GM23338 (cell line): ENCODE measurements at places on chromosomes 11 and 22.

DNA sequence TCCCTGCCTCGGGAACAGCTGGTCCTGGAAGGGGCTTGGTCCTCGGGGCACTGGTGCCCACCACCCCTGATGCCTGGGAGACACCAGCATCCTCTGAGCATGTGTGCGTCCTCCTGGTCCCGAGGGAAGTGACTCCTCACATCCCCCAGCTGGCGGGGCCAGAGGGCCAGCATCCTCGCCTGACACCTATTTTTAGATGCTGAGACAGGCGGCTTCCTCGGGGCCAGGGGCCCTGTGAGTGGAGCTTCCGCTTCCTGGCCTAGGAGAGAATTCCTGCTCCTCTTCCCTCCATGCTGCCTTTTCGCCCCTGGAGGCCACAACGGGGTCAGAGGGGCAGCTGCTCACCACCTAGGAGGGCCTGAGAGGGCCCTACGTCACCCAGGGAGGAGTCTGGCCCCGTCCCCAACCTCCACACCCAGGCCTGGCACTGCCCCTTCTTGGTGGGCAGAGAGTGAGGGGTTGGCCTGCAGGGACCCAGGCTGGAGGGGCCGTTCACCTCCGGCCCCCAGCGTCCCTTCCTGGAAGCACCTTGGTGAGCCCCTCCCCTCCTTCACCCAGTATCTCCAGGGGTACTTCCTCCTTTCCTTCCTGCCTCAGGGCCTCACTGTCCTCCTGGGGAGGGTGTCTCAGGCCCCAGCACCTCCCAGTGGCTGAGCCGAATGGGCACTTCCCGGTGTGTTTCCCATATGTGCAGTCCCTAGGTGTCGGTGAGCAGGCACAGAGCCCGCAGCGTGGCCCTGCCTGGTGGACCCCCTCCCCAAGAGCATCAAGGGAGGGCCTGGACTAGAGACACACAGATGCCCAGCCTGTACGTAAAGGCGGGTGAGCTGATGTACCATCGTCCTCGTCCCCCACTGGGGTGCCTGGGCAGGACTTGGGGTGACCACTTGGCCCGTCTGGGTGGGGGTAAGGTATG, 6.1 kb downstream of the CD81 start:
- peak; percentile 56 for DNase-seq

DNA sequence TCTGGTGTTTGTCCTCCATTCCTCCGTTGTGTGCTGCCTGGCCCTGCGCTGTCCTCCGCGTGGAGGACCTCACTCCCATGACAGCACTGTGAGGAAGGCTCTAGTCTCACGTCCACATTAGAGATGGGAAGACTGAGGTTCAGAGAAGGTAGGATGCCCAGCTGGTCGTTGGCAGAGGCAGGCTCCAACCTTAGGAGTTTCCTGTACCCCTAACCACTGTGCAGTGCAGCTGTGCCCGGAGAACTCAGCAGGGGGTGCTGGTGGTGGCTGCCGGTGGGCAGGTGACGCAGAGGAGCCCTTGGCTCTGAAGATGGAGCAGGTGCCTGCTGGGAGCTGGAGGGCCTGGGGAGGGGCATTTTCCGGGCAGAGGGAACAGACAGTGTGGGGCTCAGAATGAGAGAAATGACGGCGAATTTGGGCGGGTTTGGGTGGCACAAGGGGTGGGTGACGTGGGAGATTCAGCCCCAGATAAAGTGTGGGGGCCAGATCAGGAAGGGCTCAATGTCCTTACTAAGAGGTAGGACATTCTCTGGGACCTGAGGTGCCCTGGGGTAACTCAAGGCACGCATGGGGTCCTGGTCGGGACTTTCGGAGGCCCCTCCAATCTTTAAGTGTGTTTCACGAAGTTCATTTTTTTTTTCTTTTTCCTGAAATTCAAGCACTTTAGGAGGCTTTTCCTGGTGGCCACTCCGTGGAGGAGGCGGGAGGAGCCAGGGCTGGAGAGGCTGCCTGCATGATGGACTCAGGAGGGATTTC, 535.0 kb downstream of the TBC1D22A start:
- DNase-seq, result no peak

DNA sequence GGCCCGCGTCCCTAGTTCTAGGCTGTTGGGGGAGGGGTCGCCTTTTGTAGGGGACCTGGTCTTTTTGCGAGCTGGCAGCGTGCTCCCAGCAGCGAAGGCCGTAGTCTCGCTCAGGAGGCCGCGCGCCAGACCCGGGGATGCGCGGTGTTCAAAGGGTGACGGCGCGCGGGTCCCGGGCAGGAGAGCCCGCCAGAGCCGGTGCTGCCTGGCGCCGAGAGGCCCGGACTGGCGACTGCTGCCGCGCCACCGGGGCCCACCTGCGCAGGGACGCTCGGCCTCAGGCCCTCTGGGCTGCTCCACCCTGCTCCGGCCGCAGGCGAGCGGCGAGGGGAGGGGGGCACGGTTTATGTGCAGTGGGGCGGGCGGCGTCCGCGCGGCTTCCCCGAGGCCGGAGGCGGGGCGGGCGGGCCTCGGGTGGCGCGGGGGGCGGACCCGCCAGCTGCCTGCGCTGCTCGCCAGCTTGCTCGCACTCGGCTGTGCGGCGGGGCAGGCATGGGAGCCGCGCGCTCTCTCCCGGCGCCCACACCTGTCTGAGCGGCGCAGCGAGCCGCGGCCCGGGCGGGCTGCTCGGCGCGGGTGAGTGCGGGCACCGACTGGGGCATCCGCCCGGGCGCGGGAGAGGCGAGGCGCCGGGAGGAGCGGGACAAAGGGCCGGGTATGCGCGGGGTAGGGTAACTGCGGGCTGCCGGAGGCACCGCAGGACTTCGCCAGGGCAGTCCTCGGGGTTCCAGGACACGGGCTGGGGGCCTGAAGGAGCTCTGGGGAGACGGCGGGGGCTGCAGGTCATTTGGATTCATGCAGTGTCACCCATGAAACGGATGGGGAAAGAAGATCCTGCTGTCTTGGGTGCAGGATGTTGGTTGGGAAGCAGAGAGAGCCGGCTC, at the start of gene PRSS23:
Gene PRSS23, plus strand, starts transcription at position 467 of the 884 bp plus-strand sequence. CDS start 7,102 bp downstream, outside the sequence.
- peak; percentile 67 for DNase-seq

DNA sequence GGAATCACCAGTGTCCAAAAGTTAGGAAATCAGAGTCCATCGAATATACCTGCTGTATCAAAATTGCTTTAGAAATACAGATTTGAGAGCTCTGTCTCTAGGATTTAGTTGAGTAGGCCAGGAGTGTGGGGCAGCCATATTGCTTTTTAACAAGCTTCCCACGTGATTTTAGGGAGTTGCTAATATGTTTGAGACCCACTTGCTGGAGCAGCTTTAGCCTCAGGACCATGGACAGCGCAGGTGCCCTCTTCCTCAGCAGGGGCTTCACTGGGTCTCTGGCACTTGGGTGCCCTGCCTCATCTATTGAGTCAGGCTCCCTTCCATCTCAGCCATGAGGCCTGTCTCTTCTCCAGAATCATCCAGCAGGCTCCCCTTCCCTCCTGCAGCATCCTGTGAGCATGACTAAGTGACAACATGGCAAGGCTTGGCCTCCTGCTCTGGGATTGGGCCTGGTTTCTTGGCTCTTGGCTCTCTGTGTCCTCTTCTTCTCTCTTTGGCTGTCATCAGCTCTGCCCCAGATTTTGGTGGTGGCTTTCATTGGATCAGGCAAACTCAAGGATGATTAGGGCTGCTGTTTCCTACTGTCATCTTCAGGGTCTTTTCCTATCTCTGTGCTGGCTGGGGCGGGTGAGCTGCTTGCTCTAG, 70.0 kb downstream of the SGSM1 start:
- DNase-seq, result peak; percentile 82

DNA sequence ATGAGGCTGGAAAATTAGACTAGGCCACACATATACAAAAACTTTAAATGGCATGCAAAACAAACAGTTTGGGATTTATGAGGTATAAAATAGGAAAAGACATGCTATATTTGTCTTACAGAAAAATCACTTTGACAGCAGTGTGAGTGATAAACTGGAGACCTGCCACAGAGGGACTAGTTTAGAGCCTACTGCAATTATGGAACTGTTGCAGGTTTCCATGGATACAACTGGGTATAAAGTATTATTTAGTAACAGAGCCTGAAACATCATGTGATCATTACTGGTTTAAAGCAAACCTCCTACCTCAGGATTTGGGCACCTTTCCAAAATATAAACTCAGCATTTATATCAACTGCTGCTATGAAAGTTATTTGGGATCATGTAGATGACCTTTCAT, 1032.5 kb downstream of the DLG2 start:
- DNase-seq, result no peak

- peak; percentile 90 for DNase-seq
Observed at GRCh38 chr22:17266251-17266971, 47.2 kb upstream of the ADA2 start.

- no peak for DNase-seq
Observed at GRCh38 chr11:130997278-130997677, 81.0 kb upstream of the SNX19 start.

- DNase-seq, result peak; percentile 60
Observed at GRCh38 chr22:19448076-19448607, 631 bp upstream of the C22orf39 start.

DNA sequence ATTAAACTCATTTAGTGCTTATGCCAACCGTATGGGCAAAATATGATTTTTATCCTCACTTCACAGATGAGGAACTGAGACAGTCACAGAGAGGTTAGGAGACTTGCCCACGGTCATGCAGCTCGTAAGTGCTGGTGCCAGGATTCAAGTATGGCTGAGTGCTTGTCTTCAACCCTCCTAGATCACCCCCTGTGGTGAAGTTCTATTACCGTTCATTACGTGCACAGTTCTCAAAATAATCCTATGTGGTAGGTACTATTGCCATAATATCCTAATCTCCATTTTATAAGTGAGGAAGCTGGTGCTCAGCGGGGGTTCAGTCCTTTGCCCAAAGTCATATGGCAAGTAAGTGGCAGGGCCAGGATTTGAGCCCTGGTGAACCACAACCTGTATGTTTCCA, 1.5 kb downstream of the MIEF1 start:
- DNase-seq, result no peak

DNA sequence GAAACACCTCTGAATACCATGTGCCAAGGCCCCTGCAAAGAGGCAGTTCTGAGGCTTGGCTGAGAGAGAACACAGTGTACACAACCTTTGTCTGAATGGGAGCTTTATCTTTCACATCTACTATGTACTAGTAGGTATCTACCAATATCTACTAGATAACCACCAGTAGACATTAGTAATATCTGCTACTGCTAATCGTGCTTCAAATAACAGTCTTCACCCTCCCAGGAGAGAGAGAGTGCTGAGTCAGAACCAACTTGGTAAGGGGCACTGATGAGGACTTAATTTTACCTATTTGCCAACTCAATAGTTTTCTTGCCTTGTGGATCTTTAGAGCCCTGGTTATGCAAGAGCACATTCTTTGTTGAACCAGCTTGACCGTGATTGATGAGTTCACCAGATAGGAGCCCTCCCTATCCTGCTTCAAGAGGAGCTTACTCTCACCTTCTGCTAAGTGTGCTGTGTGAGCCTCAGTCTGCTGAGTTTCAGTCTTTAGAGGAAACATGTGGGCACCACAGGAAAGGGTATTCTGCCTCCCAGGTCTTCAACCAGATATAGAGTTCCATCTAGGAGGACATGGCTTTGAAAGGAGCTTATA, 967.5 kb downstream of the NTM start:
- DNase-seq, result no peak

- no peak for DNase-seq
Observed at GRCh38 chr22:33099593-33099992, 41.4 kb upstream of the SYN3 start.
